Left lung (tissue), 14 donors: ENCODE measurements at places on chromosomes 2 and 18. TPM values are rescaled to one million over a fixed set of nuclear protein-coding genes. Genes with fewer than 3 reads are reported as not detected.

GRCh38 chr18:75393721-75394120 lies 33.8 kb downstream of the SMIM21 start:
- DNase-seq, result no peak
- no peaks in the 10 kb centered on the region for H3K36me3 ChIP-seq
- no peaks in the 10 kb centered on the region for H3K4me1 ChIP-seq
- H3K4me3 ChIP-seq, result no peak overlapping the region
- H3K27me3 ChIP-seq, result no peaks in the 10 kb centered on the region

DNA sequence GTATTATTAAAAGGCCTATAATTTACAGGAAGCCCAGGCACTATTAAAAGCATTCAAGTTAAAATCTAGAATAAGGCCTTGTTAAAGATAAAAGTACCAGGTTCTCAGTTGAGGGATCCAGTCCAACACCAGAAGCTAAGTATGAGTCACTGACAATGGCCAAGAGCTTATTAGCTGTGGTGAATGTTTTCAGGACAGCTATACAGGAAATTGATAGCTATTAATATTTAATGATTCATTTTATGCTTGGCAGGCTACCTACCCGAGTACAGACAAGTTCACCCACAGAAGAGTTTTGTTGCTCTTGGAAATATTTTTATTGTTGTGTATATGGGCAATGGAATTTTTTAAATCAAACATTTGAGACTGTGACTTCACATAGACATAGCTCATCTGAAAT lies 729.6 kb upstream of the ZNF804A start:
- H3K27ac ChIP-seq, result no peak overlapping the region
- DNase-seq, result no peak
- H3K4me1 ChIP-seq, result no peaks in the 10 kb centered on the region
- H3K27me3 ChIP-seq, result no peaks in the 10 kb centered on the region
- H3K4me3 ChIP-seq, result no peak overlapping the region

The ZNF407 gene
- total RNA-seq, result 16.7 TPM

DNA sequence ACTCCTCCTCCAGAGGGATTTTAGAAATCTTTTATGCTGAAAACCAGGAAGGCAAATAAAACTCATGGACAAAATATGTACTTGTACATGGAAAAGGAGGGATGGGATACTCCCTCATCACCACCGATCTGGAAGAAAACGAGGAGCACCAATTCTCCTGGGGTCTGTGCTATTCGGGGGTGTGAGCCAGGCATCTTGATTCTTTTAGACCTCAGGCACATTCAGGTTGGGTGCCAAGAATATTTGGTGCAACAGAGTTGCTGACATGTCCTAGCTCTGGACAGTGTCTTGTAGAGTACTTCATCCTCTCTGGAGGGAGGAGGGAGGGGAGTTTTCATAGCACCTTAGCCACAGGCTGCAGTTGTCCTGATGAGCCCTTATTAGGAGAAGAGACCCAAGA lies 163.0 kb downstream of the PRKCE start:
- no peaks in the 10 kb centered on the region for H3K36me3 ChIP-seq
- no peak overlapping the region for H3K27ac ChIP-seq
- H3K4me3 ChIP-seq, result no peak overlapping the region
- DNase-seq, result no peak

The GTF2A1L gene
- total RNA-seq, result 0.34 TPM

DNA sequence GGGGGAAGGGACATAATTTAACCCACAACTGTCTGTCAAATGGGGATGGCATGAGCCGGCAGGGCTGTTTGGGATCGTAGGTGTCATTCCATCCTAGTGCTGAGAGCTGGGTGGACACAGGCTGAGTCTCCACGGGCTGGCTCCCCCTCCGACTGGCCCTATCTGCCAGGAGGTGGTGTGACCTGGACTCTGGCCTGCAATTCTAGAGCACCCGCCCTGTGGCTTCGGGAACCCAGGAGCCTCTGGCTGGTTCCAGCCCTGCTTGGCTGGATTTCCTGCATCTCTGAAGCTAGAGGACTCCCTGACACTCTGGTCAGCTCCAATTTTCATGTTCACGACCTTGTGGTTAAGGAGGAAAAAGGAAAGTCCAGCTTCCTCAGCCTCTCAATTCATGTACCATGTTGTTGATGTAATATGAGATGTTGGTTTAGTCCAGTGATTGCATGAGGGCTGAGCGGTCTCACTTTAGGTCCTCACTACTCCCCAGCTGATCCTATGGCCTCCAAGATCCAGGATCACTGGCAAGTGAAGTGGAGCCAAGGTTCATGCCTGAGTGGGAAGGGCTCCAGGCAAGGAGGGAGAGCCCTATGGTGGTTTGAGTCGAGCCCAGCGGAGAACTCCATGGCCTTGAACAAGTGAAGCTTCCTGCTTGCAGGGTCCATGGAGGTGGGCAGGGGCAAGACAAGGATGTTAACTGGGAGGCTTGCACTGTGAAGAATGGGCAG lies 169.1 kb downstream of the NDUFA10 start:
- no peak overlapping the region for H3K27ac ChIP-seq
- no peak overlapping the region for H3K4me3 ChIP-seq
- H3K4me1 ChIP-seq, result no peaks in the 10 kb centered on the region
- H3K27me3 ChIP-seq, result no peaks in the 10 kb centered on the region
- H3K36me3 ChIP-seq, result no peaks in the 10 kb centered on the region

The XRCC5 gene
- total RNA-seq, result 251 TPM

DNA sequence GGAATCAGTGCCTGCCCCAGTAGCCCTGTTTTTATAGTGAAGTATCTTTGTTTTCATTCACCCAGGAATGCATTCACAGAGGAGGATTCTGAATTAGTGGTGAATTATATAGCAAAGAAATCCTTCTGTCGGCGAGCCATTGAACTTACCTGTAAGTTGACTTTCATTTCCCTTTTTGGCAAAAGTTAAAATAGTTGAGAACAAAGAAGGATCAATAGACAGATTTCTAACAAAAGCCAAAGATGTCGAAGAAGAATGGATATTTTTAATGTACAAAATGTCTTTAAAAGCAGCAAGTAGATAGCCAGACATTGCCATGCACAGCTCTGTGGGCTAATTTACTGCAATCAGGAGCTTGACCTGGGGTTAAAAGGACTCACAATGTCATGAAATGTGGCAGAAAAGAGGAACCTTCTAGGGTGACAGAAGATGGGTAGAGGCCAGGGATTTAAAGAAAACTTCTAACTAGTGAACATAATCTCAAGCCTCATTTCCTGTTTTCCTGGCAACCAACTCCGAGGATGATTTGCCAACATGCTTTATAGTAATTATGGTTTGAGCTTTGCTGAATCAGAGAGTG lies 53.8 kb upstream of the TMEM87B start:
- peaks cover 56% of the 10 kb centered on the region for H3K4me1 ChIP-seq
- no peaks in the 10 kb centered on the region for H3K27me3 ChIP-seq
- peak; percentile 16 for DNase-seq
- H3K4me3 ChIP-seq, result no peak overlapping the region
- H3K36me3 ChIP-seq, result no peaks in the 10 kb centered on the region
- H3K27ac ChIP-seq, result peak overlapping the region; percentile 13

The C2orf66 gene
- 0.16 TPM for total RNA-seq

DNA sequence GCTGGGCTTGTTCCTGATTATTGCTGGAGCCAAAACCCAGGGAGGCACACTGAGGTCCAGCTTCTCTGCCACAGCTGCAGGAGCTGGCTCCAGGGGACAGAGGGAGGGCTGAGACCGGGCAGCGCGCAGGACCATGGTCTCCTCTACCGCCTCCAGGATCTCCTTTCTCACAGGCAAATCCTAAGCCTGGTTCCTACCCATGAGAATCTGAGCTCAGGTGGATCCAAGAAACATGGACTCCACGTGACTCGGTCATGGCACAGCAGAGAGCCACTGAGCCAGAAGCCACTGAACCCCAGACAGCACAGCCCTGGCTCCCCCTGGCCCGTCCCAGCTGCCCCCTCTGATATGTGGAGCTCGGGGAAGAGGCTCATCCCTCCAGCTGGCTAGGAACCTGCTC lies 653.4 kb upstream of the ID2 start:
- H3K36me3 ChIP-seq, result no peaks in the 10 kb centered on the region
- H3K4me3 ChIP-seq, result no peak overlapping the region
- H3K27me3 ChIP-seq, result no peaks in the 10 kb centered on the region
- H3K4me1 ChIP-seq, result no peaks in the 10 kb centered on the region
- no peak for DNase-seq

- DNase-seq, result no peak
- H3K4me1 ChIP-seq, result no peaks in the 10 kb centered on the region
- H3K4me3 ChIP-seq, result no peak overlapping the region
- no peak overlapping the region for H3K27ac ChIP-seq
- no peaks in the 10 kb centered on the region for H3K27me3 ChIP-seq
- no peaks in the 10 kb centered on the region for H3K36me3 ChIP-seq
Observed at GRCh38 chr18:39235118-39235719, 1669.6 kb upstream of the CELF4 start.

GRCh38 chr2:225117051-225117716 lies 74.9 kb upstream of the DOCK10 start:
- H3K27me3 ChIP-seq, result no peaks in the 10 kb centered on the region
- H3K4me3 ChIP-seq, result no peak overlapping the region
- H3K36me3 ChIP-seq, result no peaks in the 10 kb centered on the region
- H3K27ac ChIP-seq, result no peak overlapping the region

DNA sequence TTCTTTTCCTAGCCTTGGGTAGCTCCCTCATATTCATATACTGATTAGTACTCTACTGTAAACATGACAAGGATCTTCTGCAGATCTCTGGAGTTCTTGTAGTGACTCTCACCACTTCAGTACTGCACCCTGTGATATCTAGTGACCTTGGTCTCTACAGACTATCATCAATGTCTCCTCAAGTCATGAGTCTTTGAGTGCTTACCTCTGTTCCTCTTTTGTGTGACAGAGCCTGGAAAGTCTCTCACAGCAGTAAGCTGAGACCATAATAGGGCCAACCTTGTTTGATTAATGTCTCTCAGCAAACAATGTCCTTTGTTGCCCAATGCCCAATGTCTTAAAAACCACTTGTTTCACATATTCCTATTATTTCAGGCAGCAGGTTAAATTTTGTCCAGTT lies 34.2 kb upstream of the BAZ2B start:
- no peak overlapping the region for H3K27ac ChIP-seq
- no peak overlapping the region for H3K4me3 ChIP-seq
- no peaks in the 10 kb centered on the region for H3K27me3 ChIP-seq
- H3K36me3 ChIP-seq, result no peaks in the 10 kb centered on the region
- no peak for DNase-seq
- no peaks in the 10 kb centered on the region for H3K4me1 ChIP-seq

The PKDCC gene
- total RNA-seq, result 63.1 TPM

The EVX2 gene
- not detected for total RNA-seq

GRCh38 chr2:121907928-121908327 lies 152.5 kb downstream of the TSN start:
- no peaks in the 10 kb centered on the region for H3K4me1 ChIP-seq
- H3K27ac ChIP-seq, result no peak overlapping the region
- no peak overlapping the region for H3K4me3 ChIP-seq
- peaks cover 9% of the 10 kb centered on the region for H3K27me3 ChIP-seq

GRCh38 chr18:13611601-13612195 lies 114.7 kb downstream of the FAM210A start:
- DNase-seq, result peak; percentile 58
- no peaks in the 10 kb centered on the region for H3K36me3 ChIP-seq
- peaks cover 27% of the 10 kb centered on the region for H3K27me3 ChIP-seq
- H3K27ac ChIP-seq, result peak overlapping the region; percentile 45

The CHST10 gene
- total RNA-seq, result 7.3 TPM

DNA sequence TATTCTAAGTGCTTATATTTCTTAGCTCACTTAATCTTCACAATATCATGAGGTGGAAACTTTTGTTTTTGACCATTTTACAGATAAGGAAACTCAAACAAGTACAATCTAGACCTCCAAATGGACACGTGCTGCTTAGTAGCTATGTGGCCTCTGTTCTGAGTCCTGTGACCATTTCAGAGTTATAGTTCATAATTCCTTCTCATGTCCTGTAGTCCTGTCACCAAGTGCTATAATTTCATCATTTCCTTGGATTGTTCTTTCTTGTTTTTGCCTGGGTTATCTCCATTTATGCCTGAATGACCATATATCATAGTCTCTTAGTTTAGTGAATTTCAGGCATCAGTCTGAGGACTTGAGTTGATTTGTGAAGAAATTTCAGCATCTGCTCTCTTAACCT lies 91.7 kb downstream of the NUP35 start:
- no peak overlapping the region for H3K27ac ChIP-seq
- H3K27me3 ChIP-seq, result no peaks in the 10 kb centered on the region
- no peaks in the 10 kb centered on the region for H3K36me3 ChIP-seq
- no peaks in the 10 kb centered on the region for H3K4me1 ChIP-seq

- DNase-seq, result no peak
- H3K27ac ChIP-seq, result no peak overlapping the region
- H3K27me3 ChIP-seq, result no peaks in the 10 kb centered on the region
- no peaks in the 10 kb centered on the region for H3K36me3 ChIP-seq
- H3K4me1 ChIP-seq, result no peaks in the 10 kb centered on the region
Observed at GRCh38 chr2:105691947-105692390, 52.7 kb upstream of the NCK2 start.

DNA sequence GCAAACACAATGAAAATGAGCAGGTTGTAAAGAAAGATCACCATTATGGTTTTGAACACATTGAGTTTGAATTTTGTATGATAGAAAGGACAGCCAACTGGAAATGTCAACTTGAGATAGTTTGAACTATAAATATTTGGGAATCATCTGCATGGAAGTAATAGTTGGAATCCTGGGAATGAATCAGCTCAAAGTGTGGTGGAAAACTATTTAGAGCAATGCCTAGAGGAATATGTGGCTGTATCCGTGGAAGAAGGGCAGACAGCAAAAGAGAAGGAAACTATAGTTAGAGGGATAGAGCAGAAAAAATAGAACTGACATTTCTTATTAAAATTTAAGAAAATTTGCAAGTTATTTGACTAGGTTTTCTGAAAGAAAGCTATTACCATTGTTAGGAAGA lies 112.5 kb upstream of the OTX1 start:
- H3K4me1 ChIP-seq, result no peaks in the 10 kb centered on the region
- DNase-seq, result no peak
- no peak overlapping the region for H3K27ac ChIP-seq
- H3K27me3 ChIP-seq, result no peaks in the 10 kb centered on the region
- H3K36me3 ChIP-seq, result no peaks in the 10 kb centered on the region

DNA sequence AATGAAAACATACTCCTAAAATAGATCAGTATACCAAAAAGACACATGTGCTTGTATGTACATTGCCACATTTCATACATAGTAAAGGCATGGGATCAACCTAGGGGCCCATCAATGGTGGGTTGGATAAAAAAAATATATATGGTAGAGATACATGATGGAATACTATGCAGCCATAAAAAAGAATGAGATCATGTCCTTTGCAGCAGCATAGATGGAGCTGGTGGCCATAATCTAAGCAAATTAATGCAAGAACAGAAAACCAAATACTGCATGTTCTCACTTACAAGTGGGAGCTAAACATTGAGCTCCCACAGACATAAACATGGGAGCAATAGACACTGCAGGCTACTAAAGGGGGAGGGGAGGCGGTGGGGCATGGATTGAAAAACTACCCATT lies 18.6 kb upstream of the NCOA1 start:
- DNase-seq, result no peak
- H3K4me3 ChIP-seq, result no peak overlapping the region
- H3K36me3 ChIP-seq, result no peaks in the 10 kb centered on the region
- H3K27ac ChIP-seq, result no peak overlapping the region
- H3K4me1 ChIP-seq, result no peaks in the 10 kb centered on the region
